ENCODE measurements at places on chromosomes 2 and 18.
A peak's percentile ranks its signal among the peaks of the same experiment; 100 is the strongest.

GRCh38 chr2:134703426-134703825 lies 15.4 kb downstream of the TMEM163 start:
- no peak for DNase-seq

- DNase-seq = no peak
Measured at GRCh38 chr2:74317701-74318100, 25.5 kb downstream of the SLC4A5 start.

DNA sequence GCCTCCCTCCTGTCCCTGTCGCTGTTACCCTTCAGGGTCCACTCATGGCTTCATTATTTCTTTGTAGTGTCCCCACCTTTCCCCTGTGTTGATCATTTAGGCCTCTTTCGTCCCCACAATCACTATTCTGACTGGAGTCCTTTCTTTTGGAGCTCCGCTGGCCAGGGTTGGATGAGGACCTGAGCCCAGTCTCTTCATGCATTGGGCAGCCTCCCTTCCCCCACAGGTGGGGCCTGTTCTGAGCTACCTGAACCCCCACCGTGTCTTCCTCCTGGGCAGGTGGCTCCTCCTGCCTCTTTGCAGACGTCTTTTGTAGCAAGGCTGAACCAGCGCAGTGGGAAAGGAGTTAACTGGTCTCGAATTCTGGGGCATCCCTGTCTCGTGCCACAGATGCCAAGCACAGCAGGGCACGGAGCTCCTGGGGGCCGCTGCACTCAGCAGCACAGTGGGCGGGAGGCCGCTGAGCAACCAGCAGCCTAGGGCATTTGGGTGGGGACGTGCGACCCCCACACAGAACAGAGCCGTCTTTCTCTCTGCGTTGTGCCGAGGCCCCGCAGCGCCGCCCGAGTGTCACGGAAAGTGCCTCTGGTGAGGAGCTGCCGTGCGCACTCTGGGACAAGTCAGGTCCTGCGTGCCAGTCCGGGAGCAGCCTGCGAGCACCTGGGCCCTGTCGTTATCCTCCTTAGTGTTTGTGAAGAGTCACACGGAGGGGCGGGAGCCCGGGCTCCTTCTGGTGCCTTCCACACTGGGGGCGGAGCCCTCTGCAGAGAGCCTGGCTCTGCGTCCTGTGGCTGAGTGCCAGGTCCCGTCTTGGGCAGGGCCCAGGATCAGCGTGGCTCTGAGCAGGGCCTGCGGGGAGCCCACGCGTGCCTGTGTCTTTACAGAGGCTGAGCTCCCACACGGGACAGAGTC lies 130.1 kb downstream of the NFATC1 start:
- no peak for DNase-seq

DNA sequence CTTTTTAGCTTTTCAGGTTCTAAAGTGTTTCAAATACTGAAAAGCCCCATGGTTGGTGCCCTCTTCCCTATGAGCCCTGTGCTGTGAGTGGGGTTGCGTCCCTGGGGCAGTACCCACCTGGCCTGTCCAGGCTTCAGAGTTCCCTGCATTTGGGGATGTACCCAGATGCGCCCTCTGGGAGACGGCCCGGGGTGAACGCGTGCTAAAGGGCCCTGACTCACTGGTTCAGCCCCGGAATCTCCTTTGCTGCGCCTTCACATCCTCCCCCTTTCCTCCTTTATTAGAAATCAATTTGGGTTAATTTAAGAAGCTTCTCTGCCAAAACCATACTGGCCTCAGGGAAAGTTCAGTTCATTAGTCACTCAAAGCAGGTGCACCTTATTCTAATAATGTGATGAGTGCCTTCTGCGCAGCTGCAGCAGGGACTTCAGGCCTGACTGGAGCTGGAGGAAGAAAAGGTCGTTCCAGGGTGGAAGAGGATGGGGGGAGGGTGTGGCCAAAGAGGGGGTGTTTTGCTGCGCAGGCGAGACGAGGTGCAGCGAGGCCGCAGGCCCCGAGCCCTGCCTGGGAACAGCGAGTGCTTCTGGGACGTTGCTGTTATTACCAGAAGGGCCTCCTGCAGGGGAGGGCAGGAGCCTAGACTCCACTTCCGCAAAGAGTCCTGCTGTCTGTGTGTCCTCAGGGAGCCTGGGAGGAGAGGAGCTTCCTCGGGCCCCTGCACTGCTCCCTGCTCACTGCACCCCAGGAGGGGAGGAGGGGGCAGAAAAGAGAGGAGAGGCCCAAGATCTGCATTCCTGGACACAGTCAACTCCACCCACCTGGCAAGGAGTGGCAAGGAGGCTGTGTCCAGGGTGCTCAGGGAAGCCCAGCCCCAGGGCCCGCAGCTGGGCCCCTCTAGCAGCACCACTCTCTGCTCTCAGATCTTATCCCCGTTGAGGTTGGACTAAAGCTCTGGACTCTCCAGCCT lies 223.2 kb upstream of the PXDN start:
- DNase-seq = no peak

GRCh38 chr2:235605312-235606003 lies 111.6 kb downstream of the AGAP1 start:
- DNase-seq = no peak

GRCh38 chr2:201786471-201786870 lies 5.7 kb upstream of the ALS2 start:
- DNase-seq = no peak

GRCh38 chr2:200158647-200159356 lies 147.7 kb upstream of the SPATS2L start:
- no peak for DNase-seq

- no peak for DNase-seq
Measured at GRCh38 chr2:47618272-47618552, 164.7 kb upstream of the MSH6 start.

DNA sequence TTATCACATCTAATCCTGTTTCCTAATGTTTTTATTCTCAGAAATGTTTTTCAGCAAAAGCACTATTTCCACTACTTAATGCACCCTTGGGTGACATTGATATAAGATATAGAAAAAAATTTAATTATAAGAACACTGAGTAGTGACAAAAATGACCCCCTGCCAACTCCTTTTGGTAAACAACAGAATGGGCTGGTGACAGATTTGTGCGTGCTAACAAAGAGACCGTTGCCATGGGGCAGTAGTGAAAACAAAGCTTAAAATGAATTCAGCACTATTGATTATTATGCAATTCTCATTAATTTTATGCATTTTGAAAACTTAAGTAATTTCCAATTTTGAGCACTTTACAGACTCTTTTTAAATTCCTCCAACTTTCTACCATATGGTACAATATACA lies 33.1 kb downstream of the RDH14 start:
- DNase-seq = no peak

DNA sequence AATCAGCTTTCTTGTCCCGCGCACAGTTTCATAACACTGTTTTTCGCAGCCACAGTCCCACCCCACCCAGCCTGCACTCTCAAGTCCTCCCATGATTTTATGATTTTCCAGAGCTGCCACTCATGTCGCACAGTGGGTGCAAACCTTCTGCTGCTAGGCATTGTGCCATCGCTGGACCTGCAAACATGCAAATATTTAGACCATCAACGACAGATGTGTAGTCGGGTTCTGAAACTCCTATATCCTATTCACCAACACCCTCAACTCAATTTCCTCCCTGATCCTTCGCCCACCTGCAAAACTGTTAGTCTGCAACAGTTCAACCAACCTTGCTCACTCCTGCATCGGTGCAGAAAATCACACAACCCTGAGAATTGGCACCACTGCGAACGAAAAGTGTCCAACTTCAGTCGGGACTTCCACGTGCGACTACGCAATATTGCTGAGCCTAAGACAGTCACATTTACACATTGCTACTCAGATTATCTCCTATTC lies 871 bp upstream of the ALS2 start:
- peak; percentile 8 for DNase-seq

DNA sequence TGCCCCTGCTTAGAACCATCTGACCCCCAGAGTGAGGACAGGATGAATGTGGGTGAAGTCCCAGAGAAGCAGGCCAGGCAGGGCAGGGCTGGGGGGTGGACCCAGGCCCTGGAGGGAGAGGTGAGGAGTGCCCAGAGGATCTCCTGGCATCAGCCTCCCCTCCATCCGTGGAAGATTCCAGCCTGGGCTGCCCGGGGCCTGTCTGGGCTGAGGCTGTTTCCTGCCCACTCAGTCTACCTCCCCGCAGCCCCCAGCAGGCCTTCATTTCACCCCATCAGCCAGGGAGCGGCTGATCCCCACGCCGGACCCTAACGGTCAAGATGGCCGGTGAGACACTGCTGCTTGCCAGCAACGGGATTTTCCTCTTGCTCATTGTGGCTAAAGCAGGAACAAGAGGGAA lies 35.3 kb upstream of the OTOF start:
- DNase-seq = no peak

- DNase-seq = no peak
Measured at GRCh38 chr18:3529077-3529476, 79.1 kb downstream of the TGIF1 start.

DNA sequence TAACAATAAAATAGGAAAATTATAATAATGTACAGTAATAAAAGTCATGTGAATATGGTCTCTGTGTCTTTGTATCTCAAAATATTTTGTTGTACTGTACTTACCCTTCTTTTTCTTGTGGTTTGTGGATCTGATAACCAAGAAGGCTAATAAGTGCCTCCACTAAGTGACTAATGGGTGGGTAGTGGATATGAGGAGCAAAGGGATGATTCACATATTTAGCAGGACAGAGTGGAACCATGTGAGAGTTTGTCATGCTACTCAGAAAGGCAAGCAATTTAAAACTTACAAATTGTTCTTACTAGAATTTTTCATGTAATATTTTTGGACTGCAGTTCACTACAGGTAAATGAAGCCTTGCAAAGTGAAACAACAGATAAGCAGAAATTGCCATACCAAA lies 1241.2 kb upstream of the CDH2 start:
- DNase-seq = no peak

- DNase-seq = no peak
Measured at GRCh38 chr2:117985092-117985491, 28.8 kb downstream of the CCDC93 start.

- no peak for DNase-seq
Measured at GRCh38 chr18:35917043-35917442, 55.4 kb upstream of the RMP24 start.

- no peak for DNase-seq
Measured at GRCh38 chr2:181686576-181687185, 6.4 kb upstream of the NEUROD1 start.

- DNase-seq = no peak
Measured at GRCh38 chr18:7824970-7825369, 257.9 kb downstream of the PTPRM start.

DNA sequence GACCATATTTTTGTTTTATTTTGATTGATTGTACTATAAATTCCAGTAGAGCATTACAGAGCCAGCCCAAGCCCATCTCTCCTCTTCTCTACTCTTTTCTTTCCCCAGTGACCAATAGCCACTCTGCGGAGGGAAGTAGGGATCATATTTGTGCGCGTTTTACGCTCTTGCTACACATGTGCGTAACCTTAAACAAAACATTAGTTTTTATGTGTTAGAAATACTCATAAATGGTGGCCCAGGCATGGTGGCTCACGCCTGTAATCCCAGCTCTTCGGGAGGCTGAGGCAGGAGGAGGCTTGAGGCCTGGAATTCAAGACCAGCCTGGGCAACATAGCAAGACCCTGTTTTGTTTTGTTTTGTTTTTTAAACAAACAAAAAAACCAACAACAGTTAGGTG lies 31.3 kb downstream of the HPCAL1 start:
- no peak for DNase-seq

DNA sequence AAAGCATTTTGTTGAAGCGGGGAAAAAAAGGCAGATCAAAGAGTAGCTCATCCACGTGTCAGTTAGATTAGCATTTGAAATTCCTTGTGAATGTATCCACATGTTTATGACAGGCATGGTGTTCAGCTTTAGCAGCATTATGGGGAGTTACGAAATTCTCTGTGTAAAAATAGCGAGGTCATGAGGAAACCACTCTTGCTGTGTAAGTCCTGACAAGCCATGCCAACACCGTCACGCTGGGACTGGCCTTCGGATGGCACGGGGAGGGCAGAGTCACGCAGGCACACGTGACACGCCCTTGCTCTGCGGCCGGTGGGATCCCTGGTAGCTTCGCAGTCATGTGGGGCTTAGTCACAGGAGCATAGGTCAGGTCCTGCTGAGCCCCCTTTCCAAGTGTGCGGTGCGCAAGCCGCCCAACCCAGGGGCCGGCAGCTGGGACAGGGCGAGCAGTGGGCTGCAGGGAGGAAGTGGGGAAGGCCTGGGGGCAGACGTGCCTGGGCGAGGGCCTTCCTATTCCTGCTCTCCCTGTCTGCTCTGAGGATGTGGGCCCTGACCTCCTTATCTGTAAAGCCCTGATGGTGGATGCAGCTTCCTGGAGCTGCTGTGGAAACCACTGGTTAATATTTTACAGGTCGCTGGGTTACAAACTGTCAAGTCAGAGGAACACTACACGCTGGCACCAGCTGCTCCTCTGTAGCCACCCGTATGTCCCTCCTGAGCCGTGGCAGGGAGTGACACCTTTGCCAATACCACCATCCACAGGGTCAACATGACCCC lies 18.0 kb downstream of the MBP start:
- no peak for DNase-seq

- DNase-seq = no peak
Measured at GRCh38 chr18:77208964-77209363, 40.7 kb upstream of the GALR1 start.

GRCh38 chr2:203237346-203238238 lies 1.2 kb upstream of the CYP20A1 start:
- no peak for DNase-seq

- no peak for DNase-seq
Measured at GRCh38 chr2:63742580-63742976, 99.1 kb upstream of the UGP2 start.

DNA sequence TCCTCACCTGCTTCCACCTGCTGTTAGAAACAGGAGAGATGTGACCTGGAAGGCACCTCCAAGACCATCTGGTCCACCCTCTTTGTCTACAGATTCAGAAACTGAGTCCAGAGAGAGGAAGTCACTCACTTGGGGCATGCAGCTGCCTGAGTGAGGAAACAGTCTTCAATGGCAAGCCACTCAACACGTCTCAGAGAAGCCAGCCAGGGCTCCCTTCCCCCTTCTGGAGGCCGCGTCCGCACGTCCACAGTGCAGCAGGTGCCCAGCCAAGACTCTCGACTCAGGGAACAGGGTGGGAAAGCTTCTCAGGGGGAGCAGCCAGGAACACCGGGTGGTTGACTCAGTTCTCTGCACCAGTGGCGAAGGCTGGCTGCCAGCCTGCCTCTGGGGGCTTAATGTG lies 201.7 kb downstream of the BCL11A start:
- no peak for DNase-seq

DNA sequence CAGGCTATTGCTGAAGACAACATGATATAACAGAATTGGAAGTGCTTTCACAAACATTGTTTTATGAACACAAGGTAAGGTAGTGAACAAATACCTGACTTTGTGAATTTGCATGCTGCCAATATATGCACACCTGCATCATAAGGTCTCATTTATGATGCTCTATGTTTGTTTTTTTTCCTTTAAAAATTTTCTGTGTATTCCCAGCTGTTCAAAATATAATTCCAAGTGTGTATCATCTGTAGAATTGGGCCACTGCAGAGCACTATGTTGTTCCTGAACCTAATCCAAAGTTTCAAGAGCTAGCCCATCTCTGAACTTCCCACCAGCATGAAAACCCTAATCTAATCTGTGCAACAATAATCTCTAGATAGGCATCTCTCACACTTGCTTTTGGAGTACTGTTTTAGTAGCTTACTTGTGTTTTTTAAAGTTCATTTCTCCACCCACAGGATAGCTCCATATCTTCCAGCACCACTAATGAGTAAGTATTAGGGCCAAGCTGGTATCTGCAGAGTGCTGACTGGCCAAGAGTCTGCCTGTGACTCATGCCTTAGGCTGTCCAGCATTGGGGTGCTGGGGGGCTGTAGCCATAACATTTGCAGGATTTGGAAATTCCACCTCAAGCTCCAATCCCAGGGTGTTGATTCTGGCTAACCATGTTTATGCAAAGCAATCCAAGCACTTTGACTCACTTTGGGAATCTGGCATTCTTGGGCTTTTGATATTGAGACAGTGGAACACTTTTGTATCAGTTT lies 208.2 kb upstream of the REV1 start:
- no peak for DNase-seq

GRCh38 chr2:205148755-205149154 lies 533.5 kb upstream of the NRP2 start:
- DNase-seq = no peak

Data from stimulated activated CD8-positive, alpha-beta memory T cell treated with anti-CD3 and anti-CD28 coated beads, Interleukin-4, amount 100 ng/mL, for 1 hour (primary cell).